NCI-H345 (cell line): ENCODE measurements at places on chromosomes 12 and 14.

- no peak for DNase-seq
These were observed 23.6 kb upstream of the FOS start for GRCh38 chr14:75254901-75255584.

DNA sequence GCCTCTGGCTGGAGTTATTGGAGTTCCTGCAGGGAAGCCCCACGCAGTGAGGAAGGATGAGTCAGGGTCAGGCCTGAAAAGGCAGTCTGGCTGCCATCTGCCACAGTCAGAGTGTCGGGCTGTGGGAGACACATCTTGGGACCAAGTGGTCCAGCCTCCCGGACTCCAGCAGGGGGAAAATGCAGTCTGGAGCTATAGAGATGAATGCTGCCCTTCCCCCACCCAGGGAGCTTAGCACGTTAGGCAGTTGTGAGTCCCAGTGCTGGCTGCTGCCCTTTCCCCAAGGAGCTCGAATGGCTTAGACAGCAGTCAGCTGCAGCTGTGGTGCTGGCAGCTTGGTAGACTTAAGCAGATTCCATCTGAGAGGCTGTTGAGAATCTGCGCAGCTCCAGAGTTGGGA lies 8.2 kb upstream of the NTS start:
- DNase-seq, result no peak

GRCh38 chr12:48968467-48968866 lies 3.1 kb downstream of the WNT10B start:
- no peak for DNase-seq

DNA sequence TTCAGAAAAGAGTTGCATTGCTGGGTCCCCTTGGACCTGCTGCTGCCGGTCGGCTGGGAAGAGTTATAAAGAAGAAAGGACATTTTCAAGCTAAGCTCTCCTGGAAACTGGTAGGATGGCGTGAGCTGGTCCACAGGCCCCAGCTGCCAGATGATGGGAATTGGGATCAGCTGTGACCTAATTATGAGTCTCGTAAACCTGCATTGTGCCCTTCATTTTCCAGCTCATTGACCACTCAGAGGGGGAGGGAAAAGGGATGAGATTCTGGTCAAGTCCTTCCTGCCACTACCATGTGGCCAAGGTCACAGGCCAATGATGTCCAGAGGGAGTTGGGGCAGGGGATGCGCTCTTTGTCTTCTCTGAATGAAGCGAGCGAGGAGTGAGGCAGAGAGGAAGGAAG lies 320.9 kb downstream of the NRXN3 start:
- DNase-seq, result no peak

DNA sequence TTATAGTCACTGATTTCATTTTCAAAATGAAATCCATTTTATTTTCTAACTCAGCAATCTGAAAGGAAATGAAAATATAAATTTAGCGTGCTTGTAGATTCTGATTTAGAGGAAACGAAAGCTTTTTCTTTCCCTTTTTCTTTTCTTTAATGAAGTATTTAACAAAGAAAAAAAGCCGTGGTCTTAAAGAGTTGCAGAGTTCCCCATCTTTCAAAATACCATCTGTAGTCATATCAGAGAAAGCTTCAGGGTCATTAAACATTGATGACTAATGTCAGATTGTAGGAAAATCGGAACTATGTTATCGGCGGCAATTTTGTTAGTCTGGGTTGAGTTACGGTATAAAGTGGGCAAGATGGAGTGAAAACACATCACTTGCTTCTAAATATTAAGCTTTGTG lies 32.3 kb downstream of the DRAM1 start:
- no peak for DNase-seq

DNA sequence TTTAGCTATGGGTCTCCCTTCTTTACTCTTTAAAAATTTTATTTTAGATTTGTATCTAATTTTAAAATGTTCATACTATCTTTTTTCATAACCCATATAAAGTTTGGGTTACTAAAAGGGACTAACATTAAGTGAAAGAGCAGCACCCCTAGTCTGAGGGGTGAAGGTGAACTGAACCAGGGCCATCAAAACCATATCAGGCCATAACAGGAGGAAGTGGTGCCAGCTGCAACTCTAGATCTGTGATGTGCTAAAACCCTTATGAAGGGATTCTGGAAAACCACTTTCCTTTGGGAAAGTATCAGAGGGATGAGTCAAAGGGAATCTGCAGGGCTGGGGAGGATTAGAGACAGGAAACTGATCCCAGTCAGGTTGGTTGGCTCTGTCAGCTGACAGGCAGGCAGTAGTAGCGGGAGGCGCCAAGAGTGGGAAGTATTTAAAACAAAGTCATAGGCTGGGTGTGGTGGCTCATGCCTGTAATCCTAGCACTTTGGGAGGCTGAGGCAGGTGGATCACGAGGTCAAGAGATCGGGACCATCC lies 162.5 kb downstream of the PPM1H start:
- no peak for DNase-seq

DNA sequence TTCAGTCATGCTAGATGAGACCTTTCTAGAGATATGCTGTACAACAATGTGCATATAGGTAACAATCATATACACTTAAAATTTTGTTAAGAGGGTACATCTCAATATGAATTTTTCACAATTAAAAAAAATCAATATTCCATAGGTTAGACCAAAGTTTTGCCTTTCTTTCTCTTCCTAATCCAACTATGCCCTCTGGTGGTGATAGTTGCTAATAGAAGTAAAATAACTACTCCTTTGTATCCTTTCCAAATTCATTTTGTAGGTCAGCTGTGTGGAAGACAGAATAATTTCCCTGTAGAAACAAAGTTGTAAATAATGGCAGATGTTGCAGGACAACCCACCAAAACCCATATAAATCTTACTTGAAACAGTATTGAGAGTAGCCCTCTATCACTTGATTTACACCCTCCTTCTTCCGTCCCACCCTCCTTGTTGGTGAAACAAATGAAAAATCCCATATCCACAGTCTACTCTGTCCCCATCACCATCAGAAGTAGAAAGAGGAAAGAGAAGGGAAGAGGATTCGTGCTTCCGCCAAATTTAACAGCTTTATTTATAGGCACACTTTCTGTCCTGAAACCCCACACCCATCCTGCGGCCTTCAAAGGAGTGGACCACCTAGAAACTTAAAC lies 34.2 kb upstream of the KICS2 start:
- DNase-seq, result peak; percentile 72

- DNase-seq, result no peak
These were observed 46.9 kb downstream of the RAD52 start for GRCh38 chr12:902581-902980.

GRCh38 chr14:102728501-102728900 lies 48.7 kb upstream of the TRAF3 start:
- DNase-seq, result no peak

DNA sequence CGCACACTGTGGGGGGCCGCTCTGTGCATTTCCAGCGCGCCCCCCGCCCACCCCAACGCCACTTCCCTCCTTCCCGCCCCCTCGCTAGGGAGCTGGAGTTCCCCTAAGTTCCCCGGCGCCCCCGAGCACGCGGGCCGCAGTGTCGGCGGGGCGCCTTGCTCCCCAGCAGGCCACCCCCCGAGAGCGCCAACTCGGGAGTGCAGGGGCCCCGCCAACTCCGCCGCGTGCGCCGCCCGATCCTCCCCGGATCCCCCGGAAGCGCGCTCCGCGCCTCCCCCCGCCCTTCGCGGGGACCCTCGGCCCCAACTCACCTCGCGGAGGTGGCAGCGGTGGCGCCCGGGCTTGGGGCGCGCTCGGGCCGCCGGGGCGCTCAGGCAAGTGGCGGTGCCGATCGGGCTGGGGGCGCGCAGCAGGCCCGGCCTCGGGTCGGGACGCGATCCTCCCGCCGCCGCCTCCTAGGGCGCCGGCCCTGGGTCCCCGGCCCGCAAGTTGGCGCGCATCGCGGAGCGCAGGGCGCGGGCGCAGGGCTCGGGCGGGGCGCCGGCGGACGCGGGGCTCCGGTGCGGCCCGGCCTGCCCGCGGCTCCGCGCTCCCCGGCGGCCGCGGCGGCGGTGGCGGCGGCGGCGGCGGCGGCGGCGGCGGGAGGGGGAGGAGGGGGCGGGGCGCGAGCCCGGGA lies at the start of gene NCOR2:
NCOR2 (minus strand) TSS at position 616 of the 676 bp plus-strand sequence. CDS start 72,361 bp downstream, outside the sequence.
- DNase-seq, result peak; percentile 37

GRCh38 chr12:124352839-124353238 lies 57.9 kb downstream of the RFLNA start:
- DNase-seq, result no peak

DNA sequence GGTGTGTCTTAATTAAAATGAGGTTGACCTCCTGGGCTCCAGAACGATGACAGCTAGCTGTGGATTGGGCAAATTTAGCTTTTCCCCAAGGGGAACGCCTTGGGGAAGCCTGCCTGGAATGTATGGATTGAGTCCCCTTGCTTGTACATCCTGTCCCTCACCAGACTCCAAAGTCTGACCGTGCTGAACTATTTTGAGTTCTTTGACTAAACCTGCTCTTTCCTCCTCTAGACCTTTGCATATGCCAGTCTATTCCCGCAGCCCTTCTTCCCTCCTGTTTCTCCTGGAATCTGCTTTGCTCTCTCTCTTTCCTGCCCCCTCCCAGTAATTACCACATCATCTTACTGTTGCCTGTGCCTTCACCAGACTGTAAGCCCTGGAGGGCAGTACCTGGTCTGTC lies 11.5 kb upstream of the KDM2B start:
- no peak for DNase-seq

DNA sequence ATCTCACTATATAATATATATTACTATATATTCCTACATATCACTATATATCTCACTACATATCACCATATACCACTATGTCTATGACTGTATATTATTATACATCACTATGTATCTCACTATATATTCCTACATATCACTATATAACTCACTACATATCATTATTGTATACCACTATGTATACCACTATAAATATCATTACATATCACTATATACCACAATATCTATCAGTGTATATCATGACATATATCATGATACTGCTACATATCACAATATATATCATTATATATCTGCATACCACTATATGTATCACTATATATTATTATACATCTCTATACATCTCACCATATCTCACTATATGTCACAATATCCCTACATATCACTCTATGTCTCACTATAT lies 121.5 kb downstream of the ASCL4 start:
- no peak for DNase-seq

GRCh38 chr14:23018107-23018506 lies 8.2 kb upstream of the C14orf93 start:
- DNase-seq, result no peak

- no peak for DNase-seq
These were observed 196.2 kb downstream of the SLC38A4 start for GRCh38 chr12:46629331-46630229.

DNA sequence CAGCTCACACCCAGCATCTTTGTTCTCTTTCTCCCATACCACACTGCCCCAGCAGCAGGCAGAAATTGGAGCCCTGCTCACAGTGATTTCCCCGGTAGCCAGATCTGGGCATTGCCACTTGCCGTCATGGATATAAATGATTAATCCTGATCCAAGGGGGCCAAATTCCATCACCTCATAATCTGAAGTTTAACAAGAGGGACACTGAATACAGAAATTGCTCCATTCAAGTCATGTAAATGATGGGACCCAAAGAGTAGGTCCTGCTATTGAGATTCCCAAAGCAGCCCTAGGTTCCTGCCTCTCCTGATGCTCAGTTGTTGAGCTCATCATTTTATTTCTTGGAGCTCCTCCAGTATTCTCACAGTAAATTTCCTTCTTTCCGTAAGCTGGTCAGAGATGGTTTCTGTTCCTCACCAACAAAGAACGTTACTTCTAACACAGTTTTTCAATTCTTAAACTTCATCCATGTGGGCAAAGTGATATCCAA lies 11.7 kb downstream of the ITPR2 start:
- no peak for DNase-seq

GRCh38 chr14:81400852-81401251 lies 728 bp upstream of the STON2 start:
- peak; percentile 82 for DNase-seq

DNA sequence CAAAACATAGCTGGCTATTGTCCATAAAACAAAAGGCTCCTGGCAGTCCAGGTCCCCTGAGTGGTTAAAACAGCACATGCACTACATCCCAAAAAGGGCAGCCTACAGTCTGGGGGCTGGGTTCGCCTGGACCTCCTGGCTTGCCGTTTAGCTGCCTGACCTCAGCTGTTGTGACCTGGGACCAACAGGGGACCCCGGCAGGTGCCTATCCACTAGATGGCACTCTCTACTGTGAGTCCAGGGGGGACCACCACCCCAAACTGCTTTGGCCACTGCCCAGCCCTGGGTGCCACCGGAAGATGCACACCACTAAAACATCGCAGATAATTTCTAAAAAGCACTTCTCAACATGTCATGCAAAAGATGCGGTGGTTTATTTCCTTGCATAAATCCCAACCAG lies 2.9 kb upstream of the RTL1 start:
- no peak for DNase-seq

DNA sequence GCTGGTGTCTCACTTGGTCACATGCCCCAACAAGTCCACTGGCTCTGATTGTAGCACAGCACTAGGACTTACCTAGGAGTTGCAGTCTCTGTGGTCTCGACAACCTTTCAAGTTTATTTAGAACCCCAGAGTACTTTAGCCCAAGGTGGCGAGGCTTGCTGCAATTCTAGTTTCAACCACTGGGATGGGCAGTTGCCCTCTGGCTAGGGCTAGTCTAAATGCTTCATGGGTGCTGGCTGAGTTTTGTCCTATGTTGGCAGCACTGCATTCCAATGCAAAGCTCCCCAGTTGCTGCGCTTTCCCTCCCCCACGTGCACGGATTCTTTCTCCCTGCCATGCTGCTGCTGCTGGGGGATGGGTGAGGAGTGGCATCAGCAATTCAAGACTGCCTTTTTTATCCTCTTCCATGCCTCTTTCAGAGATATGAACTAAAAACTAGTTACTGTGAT lies 207.9 kb downstream of the SYNE2 start:
- DNase-seq, result no peak

- DNase-seq, result no peak
These were observed 52.3 kb upstream of the TMEM263 start for GRCh38 chr12:106903241-106903945.

DNA sequence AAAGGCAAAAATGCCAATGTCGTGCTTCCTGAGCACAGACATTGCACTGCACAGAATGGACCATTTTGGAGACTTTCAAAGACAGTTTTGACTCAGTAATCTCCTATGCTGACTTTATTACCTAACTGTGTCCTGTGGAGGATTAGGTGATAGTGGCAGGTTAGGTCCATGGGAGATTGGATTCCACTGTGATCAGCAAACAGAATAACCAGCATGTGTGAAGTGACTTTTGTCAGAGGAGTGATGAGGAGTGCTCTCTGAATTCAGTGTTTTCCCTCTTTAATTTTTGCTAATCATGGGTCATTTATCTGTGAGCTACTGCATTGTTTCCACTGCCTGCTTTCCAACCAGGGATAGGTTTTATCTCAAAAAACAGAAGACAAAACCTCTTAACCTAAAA lies 662.5 kb downstream of the DIO2 start:
- no peak for DNase-seq

- no peak for DNase-seq
These were observed 21.7 kb downstream of the BICDL1 start for GRCh38 chr12:120010661-120011230.

- DNase-seq, result no peak
These were observed 46.5 kb upstream of the KCNMB4 start for GRCh38 chr12:70319605-70320004.

DNA sequence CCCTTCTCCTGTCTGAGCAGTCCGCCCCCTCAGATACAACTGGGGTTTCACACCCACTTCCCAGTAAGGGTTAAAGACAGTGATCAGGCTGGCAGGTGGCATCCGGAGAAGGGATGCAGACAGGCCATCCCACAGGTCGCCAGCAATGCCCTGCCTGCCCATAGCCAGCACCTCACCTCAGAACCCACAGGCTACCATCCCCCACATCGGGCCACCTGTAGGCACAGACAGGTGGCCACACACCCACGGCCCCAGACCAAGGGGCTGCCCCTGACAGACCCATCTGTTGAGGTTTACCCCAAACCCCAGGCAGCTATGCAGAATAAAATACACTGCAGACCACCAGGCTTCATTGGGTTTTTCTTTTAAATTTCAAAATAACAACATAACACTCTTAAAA lies 57.5 kb downstream of the CCNK start:
- DNase-seq, result no peak
